SJSA1 (cell line): ENCODE measurements at places on chromosomes 6 and 20. TPM values are rescaled to one million over a fixed set of nuclear protein-coding genes. Genes with fewer than 3 reads are reported as not detected.

DNA sequence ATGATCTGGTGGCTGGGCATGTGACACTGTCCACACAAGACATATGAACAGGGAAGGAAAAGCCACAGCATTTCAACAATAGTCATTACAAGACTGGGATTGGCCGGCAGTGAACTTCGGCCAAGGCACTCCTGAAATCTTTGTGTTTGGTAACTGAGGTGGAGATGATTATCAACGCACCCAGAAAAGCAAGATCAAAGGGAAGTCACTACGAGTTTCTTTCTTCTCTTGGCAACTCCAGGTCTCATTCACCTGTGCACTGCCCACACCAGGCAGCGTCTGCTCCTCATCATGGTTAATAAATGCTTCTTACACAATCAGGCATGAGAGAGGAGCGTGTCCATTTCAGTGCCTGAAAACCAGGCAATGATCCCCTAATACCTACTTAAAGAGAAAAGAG, 20.5 kb upstream of the FOXC1 start:
- no peaks in the 10 kb centered on the region for H3K4me1 ChIP-seq
- no peak overlapping the region for H3K27ac ChIP-seq

DNA sequence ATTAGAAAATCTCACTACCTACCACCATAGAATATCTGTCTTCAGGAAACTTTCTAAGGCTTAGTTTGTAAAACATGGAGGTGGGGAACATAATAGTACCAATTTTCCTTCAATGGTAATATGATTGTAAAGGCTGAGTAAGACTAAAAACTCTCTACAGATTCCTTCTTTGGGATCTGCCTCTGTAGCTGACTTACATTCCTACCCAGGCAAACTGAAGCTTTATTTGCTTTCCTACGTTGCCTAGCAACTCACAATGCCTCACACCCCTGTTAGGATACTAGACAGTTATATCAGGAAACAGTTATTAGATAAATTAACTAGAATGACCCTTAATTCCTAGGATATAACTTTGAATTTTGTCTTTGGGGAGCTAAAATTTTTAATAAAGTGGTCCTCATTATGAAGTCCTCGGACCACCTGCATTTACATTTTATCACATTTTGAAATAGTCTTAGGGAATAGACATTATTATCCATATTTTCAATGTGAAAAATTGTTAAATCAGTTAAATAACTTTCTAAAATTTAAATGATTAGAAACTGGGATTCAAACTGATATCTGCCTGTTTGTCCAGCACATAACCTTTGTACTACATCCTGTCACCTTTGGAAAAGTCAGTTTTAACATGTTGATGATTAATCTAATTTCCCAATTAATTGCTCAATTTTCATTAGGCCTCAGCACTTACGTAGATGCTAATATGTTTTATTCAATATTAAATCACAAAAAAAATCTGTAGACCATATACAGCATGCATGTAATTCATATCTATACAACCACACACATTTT, 591.4 kb downstream of the RNF144B start:
- DNase-seq, result no peak
- no peaks in the 10 kb centered on the region for H3K36me3 ChIP-seq
- no peak overlapping the region for H3K27ac ChIP-seq
- H3K27me3 ChIP-seq, result no peaks in the 10 kb centered on the region
- H3K4me1 ChIP-seq, result no peaks in the 10 kb centered on the region

DNA sequence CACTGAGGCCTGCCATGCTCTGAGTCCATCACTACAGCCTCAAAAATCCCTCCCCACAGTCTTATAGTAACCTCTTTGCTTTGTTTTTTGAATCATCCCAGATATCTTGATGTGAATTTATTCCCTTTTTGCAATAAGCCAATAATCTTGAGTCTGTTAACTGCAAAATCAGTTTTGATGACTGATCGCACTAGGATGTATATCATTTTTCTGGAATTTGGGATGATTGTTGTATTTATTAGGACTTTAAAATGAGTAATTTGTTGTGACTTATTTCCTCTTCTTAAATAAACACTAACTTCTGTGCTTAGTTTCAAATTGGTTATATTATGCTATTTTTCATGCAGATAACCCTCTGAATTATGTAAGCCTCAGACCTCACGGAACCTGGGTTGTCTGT, 5.6 kb downstream of the CST4 start:
- H3K36me3 ChIP-seq, result no peaks in the 10 kb centered on the region
- no peak overlapping the region for H3K27ac ChIP-seq
- DNase-seq, result no peak
- H3K4me3 ChIP-seq, result no peak overlapping the region

- no peak for DNase-seq
- no peak overlapping the region for H3K4me3 ChIP-seq
- no peaks in the 10 kb centered on the region for H3K36me3 ChIP-seq
- H3K27me3 ChIP-seq, result no peaks in the 10 kb centered on the region
These were observed 118.1 kb downstream of the TRDN start for GRCh38 chr6:123518441-123519188.

MAS1L gene
- not detected in 2 replicates for total RNA-seq

RBM24 gene
- total RNA-seq, result 30.3 and 43.7 TPM in 2 replicates

GRCh38 chr6:106145741-106146227, 59.6 kb downstream of the PRDM1 start:
- no peak overlapping the region for H3K27ac ChIP-seq
- DNase-seq, result no peak
- H3K27me3 ChIP-seq, result no peaks in the 10 kb centered on the region
- no peaks in the 10 kb centered on the region for H3K4me1 ChIP-seq

- H3K4me1 ChIP-seq, result no peaks in the 10 kb centered on the region
- peak; percentile 19 for DNase-seq
- no peak overlapping the region for H3K4me3 ChIP-seq
- no peak overlapping the region for H3K27ac ChIP-seq
- peaks cover 40% of the 10 kb centered on the region for H3K27me3 ChIP-seq
These were observed 16.8 kb upstream of the CDH22 start for GRCh38 chr20:46324960-46325703.

DNA sequence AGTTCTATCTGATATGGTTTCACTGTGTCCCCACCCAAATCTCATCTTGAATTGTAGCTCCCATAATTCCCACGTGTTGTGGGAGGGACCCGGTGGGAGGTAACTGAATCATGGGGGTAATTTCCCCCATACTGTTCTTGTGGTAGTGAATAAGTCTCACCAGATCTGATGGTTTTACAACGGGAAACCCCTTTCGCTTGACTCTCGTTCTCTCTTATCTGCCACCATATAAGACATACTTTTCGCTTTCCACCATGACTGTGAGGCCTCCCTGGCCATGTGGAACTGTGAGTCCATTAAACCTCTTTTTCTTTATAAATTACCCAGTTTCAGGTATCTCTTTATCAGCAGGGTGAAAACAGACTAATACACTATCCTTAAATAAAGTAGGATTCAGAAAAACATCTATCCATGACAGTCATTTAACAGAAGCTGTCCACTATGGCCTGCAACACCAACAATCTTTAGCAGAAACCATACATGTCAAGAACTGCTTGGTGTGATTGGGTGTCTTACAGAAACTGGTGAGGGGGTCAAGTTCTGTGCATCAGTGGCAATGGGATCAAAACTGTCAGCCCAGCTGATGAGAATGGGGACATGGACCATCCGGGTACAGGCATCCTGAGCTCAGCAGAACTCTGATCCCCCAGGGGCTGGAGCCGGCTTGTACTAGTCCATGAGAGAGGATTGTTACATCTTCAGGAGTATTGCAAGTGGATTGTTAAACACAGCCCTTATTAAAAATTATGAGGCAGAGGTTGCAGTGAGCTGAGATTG, 59.2 kb downstream of the SCML4 start:
- no peaks in the 10 kb centered on the region for H3K4me1 ChIP-seq
- H3K27me3 ChIP-seq, result no peaks in the 10 kb centered on the region
- no peak for DNase-seq
- H3K27ac ChIP-seq, result no peak overlapping the region
- H3K36me3 ChIP-seq, result no peaks in the 10 kb centered on the region
- H3K4me3 ChIP-seq, result no peak overlapping the region

DNA sequence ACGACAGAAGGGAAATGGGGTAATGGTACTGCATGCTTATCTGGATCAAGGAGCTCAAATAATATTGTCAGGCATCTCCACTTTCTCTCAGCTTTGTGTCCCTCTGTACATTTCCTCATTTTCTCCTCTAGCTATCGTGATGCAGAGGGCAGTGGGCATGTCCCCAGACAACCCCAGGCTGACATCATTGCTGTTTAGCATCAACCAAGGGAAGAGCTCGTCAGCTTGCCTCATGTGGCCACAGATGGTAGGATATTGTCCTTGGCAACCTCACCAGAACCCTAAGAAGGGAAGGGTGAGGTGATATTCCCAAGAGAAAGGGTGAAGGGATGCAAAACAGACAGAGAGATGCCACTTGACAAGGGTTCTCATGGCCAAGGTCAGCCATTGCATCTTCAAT, 58.3 kb downstream of the MAFB start:
- H3K27me3 ChIP-seq, result peaks cover 5% of the 10 kb centered on the region
- DNase-seq, result peak; percentile 14
- no peaks in the 10 kb centered on the region for H3K4me1 ChIP-seq
- H3K27ac ChIP-seq, result no peak overlapping the region
- no peak overlapping the region for H3K4me3 ChIP-seq

DNA sequence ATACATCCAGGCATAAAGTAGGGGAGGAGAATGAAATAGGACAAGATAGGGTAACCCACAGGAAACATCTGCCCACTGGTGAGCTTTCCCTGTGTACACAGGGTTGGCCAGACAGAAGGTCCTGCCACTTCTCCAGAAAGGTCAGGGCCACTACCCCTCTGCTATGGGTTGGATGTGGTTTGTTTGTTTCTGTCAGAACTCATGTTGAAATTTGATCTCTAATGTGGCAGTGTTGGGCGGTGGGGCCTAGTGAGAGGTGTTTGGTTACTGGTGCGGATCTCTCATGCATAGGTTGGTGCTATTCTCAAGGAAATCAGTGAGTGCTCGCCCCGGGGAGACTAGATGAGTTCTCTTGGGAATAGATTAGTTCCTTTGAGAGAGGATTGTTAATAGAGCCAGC, 15.6 kb upstream of the MAS1 start:
- H3K27ac ChIP-seq, result no peak overlapping the region
- no peak for DNase-seq
- H3K36me3 ChIP-seq, result no peaks in the 10 kb centered on the region
- H3K4me3 ChIP-seq, result no peak overlapping the region
- H3K27me3 ChIP-seq, result no peaks in the 10 kb centered on the region
- H3K4me1 ChIP-seq, result no peaks in the 10 kb centered on the region

DNA sequence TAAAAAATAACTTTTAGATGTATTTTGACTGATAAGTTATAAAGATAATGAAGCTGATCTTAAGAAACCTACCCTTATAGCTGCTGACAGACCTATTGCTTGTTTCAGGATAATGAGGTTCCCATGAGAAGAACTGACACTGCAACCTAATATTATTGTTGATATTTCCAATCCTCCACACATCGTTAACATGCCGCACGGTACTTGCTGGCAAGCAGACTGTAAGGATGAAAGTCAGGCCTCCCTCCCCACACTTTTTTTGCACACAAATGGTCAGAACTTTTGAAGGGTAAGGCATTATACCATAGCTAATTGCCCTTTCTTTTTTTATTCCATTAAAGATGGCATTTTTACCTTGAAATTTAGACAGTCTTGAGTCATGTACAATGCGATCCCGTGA, 210.9 kb downstream of the UST start:
- H3K4me1 ChIP-seq, result peaks cover 6% of the 10 kb centered on the region
- DNase-seq, result no peak

DNA sequence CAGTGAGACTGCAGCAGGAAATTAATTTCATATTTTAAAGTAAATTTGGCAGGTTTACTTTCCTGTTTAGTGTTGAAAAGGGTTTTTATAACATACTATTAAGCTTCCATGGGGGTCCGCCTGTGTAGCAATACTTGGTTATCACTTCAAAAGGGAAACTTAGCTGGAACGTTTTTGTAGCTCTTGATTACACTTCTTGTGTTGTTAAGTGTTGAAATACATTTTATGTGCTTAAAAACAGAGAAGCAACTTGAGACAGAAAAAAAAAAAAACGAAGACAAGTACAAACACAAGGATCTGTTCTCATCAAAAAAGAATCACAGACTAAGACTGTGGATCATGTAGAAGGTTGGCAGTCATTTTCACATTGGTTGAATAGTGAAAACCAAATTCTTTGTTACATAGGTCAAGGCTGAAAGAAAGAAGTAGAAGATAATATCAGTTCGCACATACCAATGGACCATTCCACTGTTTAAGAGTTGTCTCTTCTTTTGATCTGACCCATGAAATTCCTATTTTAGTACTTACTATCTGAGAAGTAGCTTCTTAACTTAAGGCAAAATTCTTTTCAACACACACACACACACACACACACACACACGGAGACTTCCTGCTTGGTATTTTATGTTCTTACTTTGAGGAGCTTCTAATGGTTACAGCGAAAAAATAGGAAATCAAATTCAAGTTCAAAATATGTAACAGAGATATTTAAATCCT, 113.9 kb upstream of the SLC35B3 start:
- H3K4me3 ChIP-seq, result no peak overlapping the region
- no peaks in the 10 kb centered on the region for H3K36me3 ChIP-seq
- no peaks in the 10 kb centered on the region for H3K4me1 ChIP-seq
- DNase-seq, result no peak

GRCh38 chr20:20895537-20895936, 183.1 kb upstream of the RALGAPA2 start:
- no peak overlapping the region for H3K4me3 ChIP-seq
- DNase-seq, result no peak
- no peaks in the 10 kb centered on the region for H3K36me3 ChIP-seq
- H3K27ac ChIP-seq, result no peak overlapping the region
- H3K4me1 ChIP-seq, result no peaks in the 10 kb centered on the region

GSTA4 gene
- 25.8 and 46.8 TPM in 2 replicates for total RNA-seq

DNA sequence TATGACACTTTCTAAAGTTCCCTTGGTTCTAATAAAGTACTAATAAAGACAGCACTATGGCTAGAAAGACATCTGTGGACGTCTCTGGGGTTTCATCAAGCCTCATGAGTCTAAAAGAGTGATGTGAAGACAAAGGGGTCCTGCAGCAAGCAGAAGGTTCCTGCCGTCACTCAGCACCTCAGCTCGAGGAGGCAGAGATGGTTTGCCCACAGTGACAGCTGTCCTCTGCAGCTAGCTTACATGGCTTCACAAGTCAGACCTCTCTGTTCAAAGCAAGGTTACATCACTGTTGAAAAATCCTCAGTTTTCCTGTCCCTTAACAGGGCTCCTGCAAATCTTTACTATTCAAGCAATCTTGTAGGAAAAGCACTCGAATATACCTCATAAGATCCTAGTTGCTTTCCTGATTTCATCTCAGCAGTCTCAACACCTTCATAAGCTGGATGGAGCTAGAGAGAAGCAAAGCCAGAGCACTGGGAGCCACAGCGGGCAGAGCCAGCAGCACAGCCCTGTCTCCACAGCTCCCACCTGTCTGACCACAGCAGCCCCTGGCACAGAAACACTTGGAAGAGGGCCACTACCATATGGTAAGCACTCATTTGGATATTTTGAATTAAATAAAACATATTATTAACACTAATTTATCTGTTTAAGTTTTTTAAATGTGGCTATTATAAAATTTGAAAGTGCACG, 202.3 kb downstream of the GMDS start:
- H3K4me3 ChIP-seq, result no peak overlapping the region
- H3K4me1 ChIP-seq, result no peaks in the 10 kb centered on the region
- H3K36me3 ChIP-seq, result no peaks in the 10 kb centered on the region
- H3K27me3 ChIP-seq, result no peaks in the 10 kb centered on the region
- no peak for DNase-seq
- no peak overlapping the region for H3K27ac ChIP-seq

PACRG gene
- not detected in 2 replicates for total RNA-seq
